ENCODE measurements at places on chromosomes 2 and 18. TPM values are rescaled to one million over a fixed set of nuclear protein-coding genes. Genes with fewer than 3 reads are reported as not detected.

The POTEJ gene
- total RNA-seq = not detected

The MAB21L4 gene
- not detected for total RNA-seq

The DTYMK gene
- total RNA-seq = 97.5 TPM

The MYO5B gene
- 0.39 TPM for total RNA-seq

The HOXD10 gene
- total RNA-seq = not detected

The NGEF gene
- total RNA-seq = 2.3 TPM

The SPEG gene
- total RNA-seq = 4.8 TPM

The RASGRP3 gene
- 3.8 TPM for total RNA-seq

The SAG gene
- total RNA-seq = 0.02 TPM

The PSMA8 gene
- total RNA-seq = 1.9 TPM

The TPRKB gene
- total RNA-seq = 30.1 TPM

The DNAJC5G gene
- total RNA-seq = 0.31 TPM

The FEV gene
- total RNA-seq = not detected

Measured in activated T-cell treated with anti-CD3 and anti-CD28 coated beads, Interleukin-2, amount 50 U/mL, for 72 hours (primary cell).